ENCODE measurements at places on chromosomes 1 and 21.
A peak's percentile ranks its signal among the peaks of the same experiment; 100 is the strongest.

DNA sequence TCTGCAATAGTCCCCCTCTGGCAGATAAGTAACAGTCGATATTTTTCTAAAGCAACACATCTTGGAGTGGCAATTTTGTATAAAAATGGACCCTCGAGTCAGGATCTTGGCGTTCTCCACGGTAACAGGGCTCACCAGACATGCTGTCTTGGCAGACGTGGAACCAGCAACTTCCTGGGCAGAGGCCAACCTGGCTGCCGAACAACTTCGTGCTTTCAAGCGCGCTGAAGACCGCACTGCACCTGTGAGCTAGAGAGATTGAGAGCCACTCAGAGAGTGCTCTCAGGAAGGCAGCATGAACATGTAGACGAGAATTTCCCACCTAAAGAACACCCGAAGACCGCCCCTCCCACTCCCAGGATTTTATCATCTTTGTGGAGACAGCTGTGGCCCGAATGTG lies 7.3 kb downstream of the C1orf174 start:
- DNase-seq = peak; percentile 59

DNA sequence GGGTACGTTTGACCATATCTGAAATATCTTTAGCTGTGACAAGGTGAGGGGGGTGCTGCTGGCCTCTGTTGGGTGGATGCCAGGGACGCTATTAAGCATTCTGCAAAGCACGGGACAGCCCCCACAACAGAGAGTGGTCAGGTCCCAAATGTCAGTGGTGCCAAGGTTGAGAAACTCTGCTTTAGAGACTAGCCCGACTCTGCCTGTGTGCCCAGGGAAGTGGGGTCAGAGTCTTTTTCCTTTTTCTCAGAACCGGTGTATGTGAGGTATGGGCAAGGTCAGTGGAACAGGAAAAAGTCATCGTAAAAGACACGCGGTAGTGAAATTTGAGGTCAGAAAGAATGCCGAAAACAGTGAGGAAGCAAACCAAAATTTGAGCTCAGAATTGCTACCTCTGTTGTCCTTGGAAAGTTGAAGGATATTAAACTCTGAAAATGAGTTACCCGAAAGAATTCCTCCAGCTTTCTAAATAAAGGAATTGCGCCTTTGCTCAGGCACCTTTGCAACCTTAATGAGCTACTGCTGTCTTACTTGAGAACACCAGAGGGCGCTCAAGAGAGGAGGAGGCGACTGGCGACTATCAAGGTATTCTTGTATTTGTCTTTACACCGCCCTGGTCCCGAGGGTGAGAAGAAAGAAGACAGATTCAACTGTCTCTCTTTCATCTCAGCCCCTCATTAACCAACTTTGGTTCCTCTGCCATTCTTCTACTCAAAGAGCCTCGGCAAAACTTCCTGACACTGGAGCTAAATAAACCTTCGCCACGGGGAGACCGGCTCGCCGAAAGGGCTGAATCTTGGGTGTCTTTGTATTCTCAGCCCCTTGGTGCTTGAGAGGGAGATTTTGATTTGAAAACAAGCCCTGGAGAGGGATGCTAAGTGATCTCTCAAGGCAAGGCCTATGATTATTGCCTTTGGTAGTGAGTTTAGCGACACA lies 85.4 kb upstream of the OLIG2 start:
- DNase-seq = peak; percentile 53

DNA sequence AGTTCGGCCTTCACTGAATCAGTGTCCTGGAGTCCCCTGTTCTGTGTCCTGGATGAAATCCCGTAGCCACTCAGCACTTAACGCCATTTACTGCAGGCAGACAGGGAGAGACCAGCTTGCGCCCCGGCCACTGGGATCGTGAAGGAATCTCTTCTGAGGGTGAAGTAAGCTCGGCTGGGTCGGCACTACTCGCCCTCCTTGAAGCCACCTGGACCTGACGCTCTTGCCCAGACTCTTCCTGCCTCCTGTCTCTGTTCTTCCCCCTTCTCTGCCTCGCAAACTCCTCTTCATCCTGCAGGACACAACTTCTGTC lies 99.9 kb upstream of the ZBTB40 start:
- no peak for DNase-seq

- DNase-seq = no peak
Measured at GRCh38 chr21:41902946-41903345, 23.8 kb upstream of the PRDM15 start.

- peak; percentile 74 for DNase-seq
Measured at GRCh38 chr1:220776720-220777326, 9.9 kb upstream of the MTARC1 start.

- no peak for DNase-seq
Measured at GRCh38 chr1:30649321-30649991, 73.9 kb downstream of the MATN1 start.

- DNase-seq = no peak
Measured at GRCh38 chr1:5661196-5662085, 330.8 kb downstream of the NPHP4 start.

- DNase-seq = peak; percentile 31
Measured at GRCh38 chr1:94819945-94820746, at the start of gene SLC44A3. SLC44A3 (plus strand) TSS chr1:94820357; CDS start chr1:94820452, 95 bp downstream.

DNA sequence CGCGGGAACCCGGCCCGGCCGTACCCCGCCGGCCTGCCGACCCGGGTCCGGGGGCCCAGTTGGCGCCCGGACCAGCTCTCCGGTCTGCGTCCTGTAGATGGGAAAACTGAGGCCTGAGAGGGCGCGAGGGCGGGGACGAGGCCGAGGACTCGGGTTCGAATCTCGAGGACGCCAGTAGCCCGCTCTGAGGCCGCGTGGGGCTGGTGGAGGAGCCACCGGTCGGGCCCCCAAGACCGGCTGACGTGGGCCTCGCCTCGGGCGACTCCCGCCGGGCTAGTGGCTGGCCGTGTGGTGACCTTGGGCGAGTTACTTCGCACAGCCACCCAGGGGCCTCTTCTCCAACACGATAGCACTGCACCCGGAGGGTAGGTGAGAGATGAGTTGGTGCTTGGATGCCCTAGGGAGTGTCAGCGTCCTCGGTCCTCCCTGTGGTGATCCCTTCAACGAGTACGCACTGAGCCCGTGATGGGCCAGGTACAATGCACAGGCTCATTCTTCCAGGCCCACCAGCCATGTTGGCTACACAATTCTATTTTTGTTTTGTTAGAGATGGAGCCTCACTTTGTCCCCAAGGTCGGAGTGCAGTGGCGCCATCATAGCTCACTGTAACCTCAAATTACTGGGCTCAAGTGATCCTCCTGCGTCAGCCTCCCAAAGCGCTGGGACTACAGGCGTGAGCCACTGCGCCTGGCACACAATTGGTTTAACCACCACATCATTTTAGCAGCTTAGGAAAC lies 404 bp upstream of the SCMH1 start:
- DNase-seq = peak; percentile 6

GRCh38 chr1:214473387-214473786 lies 78.0 kb downstream of the PTPN14 start:
- no peak for DNase-seq

DNA sequence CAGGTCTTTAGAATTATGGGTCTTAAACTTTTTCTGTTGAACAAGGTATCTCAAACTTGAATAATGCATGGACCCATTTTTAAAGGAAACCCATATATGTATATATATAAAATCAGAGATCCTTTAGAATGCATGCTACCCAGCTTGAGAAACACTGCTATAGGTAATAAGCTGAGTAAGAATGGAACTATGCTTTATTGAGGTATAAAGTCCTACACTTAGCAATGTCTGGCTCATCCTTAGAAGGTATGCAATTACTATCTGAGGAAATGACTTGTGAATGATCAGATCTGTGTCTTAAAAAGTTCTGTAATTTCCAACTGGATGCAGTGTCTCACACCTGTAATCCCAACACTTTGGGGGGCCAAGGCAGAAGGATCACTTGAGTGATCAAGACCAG lies 11.2 kb downstream of the TRAF3IP3 start:
- DNase-seq = no peak

GRCh38 chr1:248778906-248779305 lies 23.3 kb upstream of the LYPD8 start:
- DNase-seq = no peak

DNA sequence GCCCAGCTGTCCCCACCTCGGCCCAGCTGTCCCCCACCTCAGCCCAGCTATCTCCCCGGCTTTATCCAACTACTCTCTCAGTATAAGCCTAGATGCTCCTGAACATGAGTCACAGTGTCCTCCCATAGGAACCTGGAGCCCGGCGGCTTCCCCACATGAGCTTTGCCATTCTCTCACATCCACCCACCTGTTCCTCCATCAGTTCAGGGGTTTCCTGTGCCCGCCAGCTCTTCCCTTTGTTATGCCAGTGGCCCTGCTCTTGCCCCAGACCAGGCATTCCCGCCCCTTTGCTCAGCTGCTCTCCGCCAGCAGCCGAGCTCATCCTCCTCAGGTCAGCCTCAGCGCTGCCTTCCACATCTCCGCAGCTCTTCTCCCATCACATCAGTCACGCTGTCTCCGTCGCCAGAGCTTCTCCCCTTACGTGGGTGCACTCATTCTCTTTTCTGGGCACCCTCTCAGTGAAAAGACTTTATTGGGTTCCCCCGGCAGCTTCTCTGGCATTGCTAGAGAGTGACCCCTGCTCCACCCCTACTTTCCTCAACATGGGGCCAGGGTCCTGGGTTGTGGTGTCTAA lies 89.5 kb upstream of the CSF3R start:
- DNase-seq = no peak

DNA sequence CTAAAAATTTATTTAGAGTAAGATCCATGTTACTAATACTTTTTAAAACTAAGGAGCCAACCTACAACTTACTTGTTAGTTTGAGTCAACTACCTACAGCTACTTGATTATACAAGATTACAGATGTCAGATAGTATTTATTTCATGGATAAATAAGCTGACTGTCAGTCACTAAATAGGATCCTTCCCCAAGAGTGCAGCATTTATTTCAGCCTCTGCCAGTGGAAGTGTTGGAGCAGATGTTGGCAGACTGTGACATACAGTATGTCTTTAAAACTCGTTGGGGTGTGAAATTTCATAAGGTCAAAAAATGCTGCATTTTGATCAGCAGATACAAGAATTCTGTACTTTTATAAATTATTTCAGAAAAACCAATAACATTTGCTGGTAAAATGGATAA lies 156.2 kb downstream of the AKT3 start:
- DNase-seq = no peak

- no peak for DNase-seq
Measured at GRCh38 chr1:41539999-41540398, 55.5 kb upstream of the EDN2 start.

- DNase-seq = no peak
Measured at GRCh38 chr1:244962130-244962529, 97.8 kb upstream of the HNRNPU start.

DNA sequence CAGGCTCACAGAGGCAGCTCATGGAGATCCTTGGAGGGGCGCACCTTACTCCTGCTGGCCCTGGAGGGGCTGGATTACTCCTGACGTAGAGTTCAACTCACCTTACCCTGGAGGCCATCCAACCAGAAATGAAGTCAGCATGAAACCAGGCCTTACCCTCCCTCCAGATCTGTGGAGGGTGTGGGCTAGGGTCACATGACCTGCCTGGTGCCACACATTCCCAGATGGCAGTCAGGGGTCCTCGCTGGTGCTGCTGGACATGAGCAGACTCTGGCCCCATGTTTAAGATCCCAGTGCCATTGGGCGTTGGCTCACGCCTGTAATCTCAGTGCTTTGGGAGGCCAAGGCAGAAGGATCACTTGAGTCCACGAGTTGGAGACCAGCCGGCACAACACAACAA lies 4.5 kb downstream of the C21orf58 start:
- DNase-seq = no peak

- DNase-seq = no peak
Measured at GRCh38 chr1:209109001-209109785, 474.3 kb upstream of the CAMK1G start.

- DNase-seq = no peak
Measured at GRCh38 chr1:205656236-205656635, 24.1 kb downstream of the SLC45A3 start.

GRCh38 chr1:103576065-103576464 lies 4.7 kb downstream of the AMY2B start:
- no peak for DNase-seq

- no peak for DNase-seq
Measured at GRCh38 chr1:53663529-53664300, 75.2 kb downstream of the GLIS1 start.

DNA sequence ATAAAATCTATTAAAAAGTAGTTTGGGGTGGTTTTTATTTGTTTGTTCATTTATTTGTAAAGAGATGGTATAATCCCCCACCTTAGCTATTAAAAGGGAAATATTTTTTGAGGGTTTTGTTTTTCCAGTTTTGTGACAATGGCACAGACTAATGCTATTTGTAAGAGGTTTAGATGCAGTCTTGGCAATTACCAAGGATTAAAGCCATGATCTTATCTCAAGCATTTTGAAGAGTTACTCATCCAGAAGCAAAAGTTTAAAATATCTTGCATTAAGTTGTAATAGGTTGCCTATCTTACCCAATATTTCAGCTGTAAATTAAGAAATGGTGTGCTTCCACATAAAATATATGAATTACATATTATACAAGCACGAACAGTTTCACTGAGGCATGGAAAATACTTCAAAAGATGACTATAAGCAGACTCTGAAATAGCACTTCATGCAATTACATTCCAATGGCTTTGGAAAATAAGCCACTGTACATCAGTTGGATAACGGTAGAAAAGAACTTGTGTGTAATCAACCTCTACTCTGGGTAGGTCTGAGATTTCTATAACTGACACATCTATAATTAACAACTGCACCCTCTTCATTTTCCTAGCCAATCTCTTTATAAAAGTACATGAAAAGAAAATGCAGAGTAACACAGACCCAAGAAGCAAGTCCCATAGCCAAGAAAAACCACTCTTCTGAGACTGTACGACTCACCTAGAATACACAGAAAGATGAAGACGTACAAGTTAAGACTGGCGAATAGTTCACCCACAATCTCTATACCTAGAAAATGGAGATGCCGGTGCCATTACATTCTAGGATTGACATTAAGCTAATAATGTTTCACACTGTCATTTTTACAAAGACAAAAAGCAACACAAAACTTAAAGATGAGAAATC lies 95.2 kb downstream of the PTPN14 start:
- no peak for DNase-seq

- no peak for DNase-seq
Measured at GRCh38 chr1:170671629-170671963, 7.7 kb downstream of the PRRX1 start.

- DNase-seq = no peak
Measured at GRCh38 chr1:19042675-19043578, 86.5 kb upstream of the IFFO2 start.

DNA sequence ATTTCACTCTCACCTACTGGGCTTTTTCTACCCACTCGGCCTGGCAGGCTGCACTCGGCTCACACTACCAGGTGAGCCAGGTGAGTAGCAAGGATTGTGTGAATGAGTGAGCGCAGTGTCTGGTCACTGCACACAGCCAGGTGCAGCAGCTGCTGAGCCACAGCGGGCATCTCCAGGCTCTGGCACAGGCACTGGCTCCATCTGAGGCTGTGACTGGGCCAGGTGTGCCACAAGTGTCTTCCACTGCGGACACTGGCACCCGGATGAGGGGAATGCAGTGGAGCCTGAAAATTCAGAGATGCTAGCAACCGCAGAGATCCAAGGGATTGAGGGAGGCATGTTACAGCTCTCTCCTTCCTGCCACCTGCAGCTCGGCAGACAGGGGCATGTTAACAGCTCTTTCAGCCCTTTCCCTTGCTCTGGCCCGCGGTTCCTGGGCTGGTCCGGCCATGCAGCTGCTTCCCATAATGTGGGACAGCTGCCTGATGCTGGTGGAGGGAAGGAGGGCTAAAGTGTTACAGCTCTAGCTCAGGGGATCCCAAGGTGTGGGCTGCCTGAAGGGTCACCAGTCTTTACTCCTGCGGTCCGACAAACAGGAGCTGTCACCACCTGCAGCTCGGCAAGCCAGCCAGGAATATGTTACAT lies 1038.3 kb downstream of the AMY1C start:
- no peak for DNase-seq

GRCh38 chr1:156944848-156945247 lies 24.4 kb downstream of the LRRC71 start:
- DNase-seq = no peak

GRCh38 chr1:154972517-154973343 lies 1.8 kb upstream of the CKS1B start:
- DNase-seq = peak; percentile 87
